ENCODE measurements at places on chromosomes 6 and 20.

GRCh38 chr6:30463651-30464618 is 25.4 kb upstream of the HLA-E start:
- DNase-seq, result no peak

DNA sequence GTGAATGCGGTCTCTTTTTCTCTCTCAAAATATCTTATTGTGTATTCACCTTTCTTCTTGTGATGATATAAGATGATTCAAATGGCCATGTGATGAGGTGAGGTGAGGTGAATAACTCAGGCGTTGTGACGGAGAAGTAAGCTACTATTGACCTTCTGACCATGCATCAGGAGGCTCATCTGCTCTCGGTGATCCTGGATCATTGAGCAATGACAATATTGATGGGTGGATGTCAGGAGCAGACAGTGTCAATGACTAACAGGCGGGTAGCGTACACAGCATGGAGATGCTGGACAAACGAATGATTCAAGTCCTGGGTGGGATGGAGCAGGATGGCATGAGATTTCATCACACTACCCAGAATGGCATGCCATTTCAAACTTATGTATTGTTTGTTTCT is 119.6 kb downstream of the PXDC1 start:
- DNase-seq, result no peak

DNA sequence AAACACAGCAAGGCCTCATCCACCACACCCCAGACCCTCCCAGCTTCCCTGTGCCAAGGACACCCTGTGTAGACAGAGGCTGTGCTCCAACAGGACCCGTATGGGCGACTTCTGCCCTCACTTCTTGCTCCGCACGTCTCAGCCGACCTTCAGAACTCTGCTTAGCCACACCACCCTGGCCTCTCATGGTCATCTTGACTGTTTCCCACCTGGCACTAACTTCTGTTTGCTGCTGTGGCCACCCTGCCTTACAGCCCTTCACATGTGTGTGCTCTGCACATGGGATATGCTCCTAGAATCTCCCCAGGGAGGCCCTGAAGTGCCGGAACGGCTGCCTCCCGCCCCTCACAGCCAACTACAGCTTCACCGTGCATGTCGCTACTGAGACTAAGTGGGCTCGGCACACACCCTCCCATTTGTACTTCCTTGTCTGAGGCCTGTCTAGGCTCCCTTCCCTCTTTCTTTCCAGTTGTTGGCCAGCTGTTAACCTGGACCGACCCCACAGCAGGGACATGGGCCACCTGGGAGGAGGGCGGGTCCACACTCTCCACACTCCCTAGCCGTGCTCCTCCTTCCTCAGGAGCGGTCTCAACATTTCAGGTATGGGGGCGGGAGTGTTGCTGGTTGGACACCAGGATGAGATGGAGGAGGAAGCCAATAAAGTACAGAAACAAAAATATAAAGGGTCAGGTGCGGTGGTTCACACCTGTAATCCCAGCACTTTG is 69.6 kb downstream of the PYGB start:
- DNase-seq, result no peak

GRCh38 chr6:44126320-44127149 is 717 bp downstream of the MRPL14 start:
- peak; percentile 30 for DNase-seq

DNA sequence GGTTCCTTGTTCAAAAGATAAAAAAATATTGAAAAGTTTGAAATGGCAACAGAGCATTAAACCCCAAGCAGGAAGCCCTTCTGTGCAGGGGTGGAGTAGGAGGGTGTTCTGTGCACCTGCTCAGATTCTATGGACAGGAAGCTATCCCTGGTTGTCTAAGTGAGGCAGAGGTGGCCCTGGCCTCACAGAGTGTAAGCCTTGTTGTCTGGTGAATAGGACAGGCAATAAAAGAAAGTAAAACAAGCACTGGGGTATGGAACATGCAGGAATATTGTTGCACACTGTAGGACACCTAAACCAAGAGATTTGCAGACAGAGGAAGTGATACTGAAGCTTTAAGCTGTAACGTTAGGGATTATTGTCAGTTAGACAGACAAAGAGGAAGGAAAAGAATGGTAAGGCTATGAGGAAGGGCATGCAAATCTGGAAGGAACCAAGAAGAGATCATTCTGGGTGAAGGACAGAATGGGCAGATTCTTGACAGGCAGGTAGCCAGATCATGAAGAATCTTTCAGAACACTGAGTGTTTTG is 66.8 kb downstream of the TBC1D7 start:
- no peak for DNase-seq

DNA sequence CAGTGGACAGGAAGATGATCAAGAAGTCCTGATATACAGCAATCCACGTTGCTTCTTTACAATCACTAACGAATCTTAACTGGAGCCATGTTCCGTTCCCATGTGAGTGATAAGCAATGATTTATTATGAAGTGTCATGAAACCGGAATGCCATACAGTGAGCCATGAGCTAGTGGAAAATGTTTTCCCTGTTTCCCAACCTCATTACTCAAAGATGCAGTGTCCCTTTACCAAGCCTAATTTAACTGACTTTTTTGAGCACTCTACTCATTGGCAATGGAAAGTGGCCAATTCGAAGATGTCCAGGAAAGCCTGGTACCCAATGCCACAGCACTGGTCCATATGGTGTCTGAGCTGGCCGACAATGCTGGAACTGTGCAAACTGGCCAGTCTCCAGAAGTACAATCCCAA is 148.3 kb downstream of the ZNF217 start:
- DNase-seq, result no peak

DNA sequence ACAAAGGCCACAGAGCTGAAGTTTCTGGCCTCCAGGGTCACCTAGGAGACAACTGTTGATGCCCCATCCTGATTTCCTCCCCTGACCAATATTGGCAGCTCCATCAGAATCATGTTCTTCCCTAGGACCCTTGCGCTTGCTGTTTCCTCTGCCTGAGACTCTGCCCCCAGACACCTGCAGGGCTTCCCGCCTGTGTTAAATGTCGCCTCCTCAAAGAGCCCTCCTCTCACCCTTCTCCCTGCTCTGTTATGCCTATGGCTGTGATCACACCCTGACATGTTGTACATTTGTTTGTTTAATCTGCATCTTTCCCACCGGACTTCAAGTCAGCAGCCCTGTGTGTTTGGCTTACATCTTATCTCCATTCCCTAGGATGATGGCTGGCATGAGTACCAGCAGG is 30.1 kb downstream of the DLGAP4 start:
- DNase-seq, result no peak

- no peak for DNase-seq
These were observed 23.0 kb upstream of the ECHDC1 start for GRCh38 chr6:127366282-127367022.

DNA sequence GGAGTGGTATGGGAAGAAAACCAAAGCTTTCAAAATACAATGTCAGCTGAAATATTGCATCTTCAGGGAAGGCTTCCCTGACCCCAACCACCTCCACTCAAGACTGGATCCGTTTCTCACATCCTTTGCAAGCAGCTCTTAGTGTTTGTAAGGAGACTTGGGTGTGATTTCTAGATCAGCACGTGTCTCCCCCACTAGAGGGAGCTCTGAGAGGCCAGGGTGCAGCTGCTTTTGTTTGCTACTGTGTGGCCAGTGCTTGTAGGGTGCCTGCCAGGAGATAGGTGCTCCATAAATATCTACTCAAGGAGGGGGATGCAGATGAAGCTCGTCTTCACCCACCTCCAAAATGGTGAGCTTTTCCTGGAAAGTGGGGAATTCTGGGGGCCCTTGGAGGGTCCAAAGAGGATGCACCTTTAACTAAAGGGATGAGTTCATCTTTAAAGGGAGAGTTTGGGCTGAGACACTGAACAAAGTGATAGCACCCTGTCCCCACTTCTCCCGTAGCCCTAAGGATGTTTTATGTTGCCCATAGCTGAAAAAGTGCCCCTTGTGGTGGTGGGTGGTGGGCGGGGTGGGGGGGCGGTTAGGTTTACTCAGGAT is 52.6 kb upstream of the MAFB start:
- no peak for DNase-seq

DNA sequence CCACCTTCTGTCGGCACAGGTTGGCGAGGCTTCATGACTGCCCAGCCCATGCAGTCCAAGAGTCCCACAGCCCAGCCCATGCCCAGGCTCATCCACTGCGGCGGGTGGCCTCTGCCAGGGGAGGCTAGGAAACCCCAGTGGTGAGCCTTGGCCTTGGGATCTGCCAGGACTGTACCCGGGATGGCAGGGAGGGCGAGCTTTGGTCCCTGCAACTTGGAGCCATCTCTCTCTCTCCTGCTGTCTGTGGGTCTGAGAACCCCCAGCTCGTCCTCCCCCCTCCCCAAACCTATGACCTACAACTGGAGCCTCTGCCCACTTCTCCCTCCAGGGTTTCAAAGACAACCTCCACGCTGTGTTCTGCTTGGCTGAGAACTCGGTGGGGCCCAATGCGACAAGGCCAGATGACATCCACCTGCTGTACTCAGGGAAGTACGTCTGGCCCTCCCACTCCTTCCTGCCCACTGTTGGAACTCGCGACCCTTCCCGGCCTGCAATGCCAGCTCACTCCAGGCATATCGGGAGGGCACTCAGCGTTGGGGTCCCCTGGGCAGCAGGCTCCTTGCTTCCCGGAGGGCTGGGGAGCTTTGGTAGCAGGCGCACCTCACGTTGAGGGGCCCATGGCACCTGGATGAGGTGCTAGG is 19.7 kb downstream of the NPEPL1 start:
- no peak for DNase-seq

GRCh38 chr20:37521061-37521771 is at the start of gene NNAT:
Gene NNAT (plus strand): TSS chr20:37521250. CDS start chr20:37521332, 82 bp downstream.
- DNase-seq, result peak; percentile 40

- DNase-seq, result no peak
These were observed 119.3 kb downstream of the RNF144B start for GRCh38 chr6:18506382-18507017.

DNA sequence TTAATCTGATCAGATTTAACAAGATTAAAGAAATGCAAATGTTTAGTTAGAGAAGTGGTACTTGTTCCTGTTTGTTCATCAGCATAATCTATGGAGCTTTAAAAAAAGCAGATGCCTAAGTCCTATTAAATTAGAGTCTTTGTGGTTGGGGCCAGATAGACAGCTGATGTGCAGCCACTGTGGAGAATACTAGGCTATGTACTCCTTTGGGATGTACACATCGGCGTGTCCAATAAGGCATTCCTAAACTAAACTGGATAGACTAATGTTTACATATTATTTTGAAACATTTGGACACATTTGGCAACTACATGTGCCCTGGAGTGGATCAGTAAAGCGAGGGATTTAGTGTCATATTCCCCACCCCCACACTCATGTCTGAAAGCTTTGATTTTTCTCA is 459.5 kb downstream of the LMBRD1 start:
- DNase-seq, result no peak

GRCh38 chr6:6826095-6826901 is 237.8 kb downstream of the LY86 start:
- DNase-seq, result no peak

DNA sequence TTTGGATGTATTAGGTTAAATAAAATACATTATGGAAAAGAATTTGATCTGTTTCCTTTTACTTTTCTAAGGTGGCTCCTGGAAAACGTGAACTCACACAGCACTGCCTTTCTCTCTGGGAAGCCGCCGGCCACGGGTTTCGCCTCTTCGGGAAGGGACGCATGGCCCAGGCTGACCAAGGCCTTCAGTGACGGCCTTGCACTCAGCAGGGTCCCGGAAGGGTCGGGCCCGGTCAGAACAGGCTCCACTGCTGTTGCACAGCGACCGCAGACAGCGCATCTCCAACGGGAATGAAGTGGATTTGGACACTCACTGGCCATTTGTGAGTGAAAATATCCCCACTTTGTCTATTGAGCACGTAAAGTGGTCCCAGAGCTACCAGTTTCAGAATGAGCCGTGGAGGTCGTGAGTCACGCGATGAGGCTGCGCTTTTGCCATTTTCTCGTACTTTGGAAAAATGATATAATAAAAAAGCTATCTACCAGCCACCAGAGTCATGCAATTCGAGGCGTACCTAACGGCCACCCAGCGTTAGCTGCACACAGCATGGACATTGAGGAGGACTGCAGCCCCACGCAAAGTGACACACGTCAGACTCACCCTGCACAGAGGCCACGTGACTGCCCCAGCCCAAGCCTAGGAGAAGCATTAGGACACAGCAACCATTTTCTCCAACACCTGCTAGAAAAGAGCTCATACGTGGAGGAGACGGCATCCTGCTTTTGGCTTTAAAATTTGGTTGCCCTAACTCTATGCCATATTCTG is 244.3 kb downstream of the TTLL2 start:
- DNase-seq, result no peak

- peak; percentile 15 for DNase-seq
These were observed at the start of gene RSPO3 for GRCh38 chr6:127118298-127119101. Gene RSPO3 (plus strand): TSS chr6:127118671. CDS start chr6:127119193, 522 bp downstream.

GRCh38 chr6:75098709-75099108 is 107.1 kb downstream of the COL12A1 start:
- no peak for DNase-seq

DNA sequence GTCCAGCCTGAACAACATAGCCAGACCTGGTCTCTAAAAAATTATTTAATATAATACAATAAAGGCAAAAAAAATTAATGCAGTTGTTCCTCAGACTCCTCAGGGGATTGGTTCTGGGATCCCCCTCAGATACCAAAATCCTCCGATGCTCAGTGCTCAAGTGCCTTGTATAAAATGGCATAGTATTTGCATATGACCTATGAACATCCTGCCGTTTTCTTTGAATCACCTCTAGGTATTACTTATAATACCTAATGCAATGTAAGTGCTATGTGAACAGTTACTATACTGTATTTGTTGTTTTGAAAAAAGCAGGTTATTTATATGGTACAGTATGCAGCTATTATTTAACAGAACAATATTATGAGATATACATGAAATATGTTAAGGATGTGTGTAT is 43.3 kb downstream of the RNGTT start:
- no peak for DNase-seq

- no peak for DNase-seq
These were observed 117.5 kb downstream of the SOX4 start for GRCh38 chr6:21710908-21711627.

- DNase-seq, result no peak
These were observed 151.1 kb downstream of the TMEM242 start for GRCh38 chr6:157172231-157172701.

DNA sequence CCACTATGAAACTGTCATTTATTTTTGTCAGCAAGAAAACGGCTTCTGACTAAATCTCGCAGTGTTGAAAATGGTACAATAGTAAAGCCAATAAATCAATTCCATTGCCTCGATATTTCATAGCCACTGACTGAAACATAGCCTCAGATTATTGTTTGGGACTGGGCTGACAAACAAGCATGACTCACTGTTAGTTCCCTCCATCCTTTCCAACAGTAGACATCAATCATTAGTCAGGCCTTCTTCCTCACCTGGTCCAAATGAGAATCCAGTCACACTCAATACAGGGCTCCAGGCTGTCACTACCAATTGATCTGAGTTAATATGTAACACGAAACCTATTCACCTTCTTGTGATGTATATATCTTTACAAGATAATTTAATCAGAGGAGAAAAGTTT is 66.1 kb downstream of the ADGRB3 start:
- no peak for DNase-seq

DNA sequence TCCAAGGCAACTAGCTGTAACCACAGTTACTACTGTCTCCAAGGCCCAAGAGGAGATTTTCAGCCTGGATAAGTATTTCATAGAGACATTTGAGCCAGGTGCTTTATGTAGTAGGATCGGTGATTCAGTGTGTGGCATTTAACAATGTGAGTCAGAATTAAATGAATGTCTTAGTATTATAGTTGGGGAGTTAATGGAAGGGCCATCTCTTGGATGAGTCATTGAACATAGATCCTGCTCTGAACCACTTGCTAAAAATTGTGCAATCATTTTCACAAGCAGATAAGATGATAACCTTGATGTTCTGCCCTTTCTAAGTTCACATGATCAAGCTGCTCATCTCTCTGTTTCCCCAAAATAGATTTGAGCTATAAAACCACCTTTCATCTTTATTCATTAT is 668.9 kb upstream of the CITED2 start:
- DNase-seq, result no peak

- no peak for DNase-seq
These were observed 169.0 kb upstream of the MCHR2 start for GRCh38 chr6:100163035-100163434.
